ENCODE measurements at places on chromosomes 11 and 22. TPM values are rescaled to one million over a fixed set of nuclear protein-coding genes. Genes with fewer than 3 reads are reported as not detected.

Gene OR2D2
- 0.18 TPM for total RNA-seq

Gene CEP126
- 1.1 TPM for total RNA-seq

Gene CALCA
- not detected for total RNA-seq

Gene MMP12
- total RNA-seq: 0.28 TPM

Gene LRRN4CL
- 11.7 TPM for total RNA-seq

Gene CEND1
- total RNA-seq: 0.85 TPM

Gene DBX1
- not detected for total RNA-seq

Gene LIF
- total RNA-seq: 17.3 TPM

Gene CRYBB1
- not detected for total RNA-seq

Gene CLMP
- 150 TPM for total RNA-seq

Gene CDHR5
- total RNA-seq: not detected

Gene TTC12
- total RNA-seq: 15.3 TPM

Gene SCGB1A1
- total RNA-seq: not detected

Gene CNGA4
- 0.09 TPM for total RNA-seq

Gene FADS3
- total RNA-seq: 74.4 TPM

Gene NPTXR
- total RNA-seq: 0.46 TPM

Gene HMOX1
- total RNA-seq: 237 TPM

Gene MAPK11
- 5.1 TPM for total RNA-seq

Gene ANO3
- total RNA-seq: 0.28 TPM

Gene LRRC56
- total RNA-seq: 0.85 TPM

Gene SH3BP1
- 5.7 TPM for total RNA-seq

Gene RASSF10
- total RNA-seq: not detected

Gene IL17REL
- not detected for total RNA-seq

Gene TSPO
- total RNA-seq: 239 TPM

Gene HTR3B
- total RNA-seq: not detected

Gene HSPB2
- total RNA-seq: 0.18 TPM

Gene PPP1R14B
- total RNA-seq: 130 TPM

Gene CEP164
- total RNA-seq: 26.2 TPM

Gene USH1C
- not detected for total RNA-seq

Gene GRAMD1B
- 0.71 TPM for total RNA-seq

Gene PLAAT3
- 18.5 TPM for total RNA-seq

Gene HEPHL1
- 0.14 TPM for total RNA-seq

Gene CLTCL1
- total RNA-seq: 7.8 TPM

Gene OR5D14
- not detected for total RNA-seq

Gene MS4A12
- not detected for total RNA-seq

Gene SHISAL1
- 17.5 TPM for total RNA-seq

Gene CRKL
- 29.4 TPM for total RNA-seq

Gene SPA17
- 10.3 TPM for total RNA-seq

Gene BTG4
- total RNA-seq: not detected

Gene RNF26
- 2.8 TPM for total RNA-seq

Gene DEFB131B
- not detected for total RNA-seq

Gene C11orf42
- not detected for total RNA-seq

All from smooth muscle cell of bladder (primary cell).